DND-41 (cell line): ENCODE measurements at places on chromosomes 2 and 18.
A peak's percentile ranks its signal among the peaks of the same experiment; 100 is the strongest.

DNA sequence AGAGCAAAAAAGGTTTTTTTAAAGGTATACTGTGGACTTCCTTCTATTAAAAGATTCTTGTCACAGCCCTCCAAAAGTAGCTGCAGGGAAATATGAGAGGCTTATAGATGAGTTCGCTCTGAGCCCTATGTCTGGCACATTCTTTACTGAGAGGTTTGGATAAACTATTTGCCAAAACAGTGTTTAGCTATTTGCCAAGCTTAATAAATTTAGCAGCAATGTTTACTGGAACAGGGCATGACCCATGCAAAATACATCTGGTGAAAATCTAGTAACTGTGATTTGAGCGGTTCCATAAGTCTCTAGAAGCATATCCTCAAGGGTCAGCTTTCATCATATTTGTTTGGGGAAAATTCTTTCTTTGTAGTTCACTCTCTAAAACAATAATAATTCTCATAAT is 1696.7 kb upstream of the PIK3C3 start:
- no peak for DNase-seq

DNA sequence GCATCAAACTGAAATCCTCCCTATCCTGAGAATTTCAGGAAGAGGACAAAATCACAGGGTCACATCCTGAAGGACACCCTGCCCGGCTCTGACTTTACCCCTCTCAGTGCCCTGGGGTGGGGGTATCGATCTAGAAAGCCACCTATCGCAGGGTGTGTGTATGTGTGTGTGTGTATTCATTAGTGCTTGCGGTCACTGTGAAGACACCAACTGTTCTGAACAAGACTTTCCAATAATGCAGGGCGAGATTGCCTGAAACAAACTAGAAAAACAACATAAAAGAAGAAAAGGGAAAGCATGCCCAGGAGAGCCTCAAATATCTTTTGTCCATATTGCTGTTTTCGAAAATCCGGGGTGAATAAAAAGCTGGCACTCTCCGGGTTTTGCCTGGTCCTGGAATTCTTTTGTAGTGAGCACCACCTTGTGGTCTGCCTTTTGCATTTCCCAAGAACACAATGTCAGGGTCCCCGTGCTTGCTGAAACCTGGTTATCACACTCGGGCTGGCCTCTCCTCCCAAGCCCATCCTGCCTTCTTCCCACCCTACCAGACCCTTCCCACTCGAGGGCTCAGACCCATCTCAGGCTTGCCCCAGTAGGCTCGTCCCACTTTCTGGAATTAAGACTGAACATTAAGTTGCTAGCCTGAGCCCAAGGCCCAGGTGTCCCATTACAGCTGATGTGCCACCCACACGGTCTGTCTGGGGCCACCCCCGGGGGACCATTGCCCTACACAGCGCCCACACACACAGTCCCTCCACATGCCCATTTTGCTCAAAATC is 25.0 kb upstream of the COPS8 start:
- DNase-seq: peak; percentile 24

- DNase-seq: no peak
Measured at GRCh38 chr2:74935975-74936391, 22.5 kb upstream of the POLE4 start.

- no peak for DNase-seq
Measured at GRCh38 chr2:96150007-96150640, 4.9 kb upstream of the DUSP2 start.

GRCh38 chr2:43877782-43878464 is 39.2 kb downstream of the ABCG8 start:
- peak; percentile 69 for DNase-seq

DNA sequence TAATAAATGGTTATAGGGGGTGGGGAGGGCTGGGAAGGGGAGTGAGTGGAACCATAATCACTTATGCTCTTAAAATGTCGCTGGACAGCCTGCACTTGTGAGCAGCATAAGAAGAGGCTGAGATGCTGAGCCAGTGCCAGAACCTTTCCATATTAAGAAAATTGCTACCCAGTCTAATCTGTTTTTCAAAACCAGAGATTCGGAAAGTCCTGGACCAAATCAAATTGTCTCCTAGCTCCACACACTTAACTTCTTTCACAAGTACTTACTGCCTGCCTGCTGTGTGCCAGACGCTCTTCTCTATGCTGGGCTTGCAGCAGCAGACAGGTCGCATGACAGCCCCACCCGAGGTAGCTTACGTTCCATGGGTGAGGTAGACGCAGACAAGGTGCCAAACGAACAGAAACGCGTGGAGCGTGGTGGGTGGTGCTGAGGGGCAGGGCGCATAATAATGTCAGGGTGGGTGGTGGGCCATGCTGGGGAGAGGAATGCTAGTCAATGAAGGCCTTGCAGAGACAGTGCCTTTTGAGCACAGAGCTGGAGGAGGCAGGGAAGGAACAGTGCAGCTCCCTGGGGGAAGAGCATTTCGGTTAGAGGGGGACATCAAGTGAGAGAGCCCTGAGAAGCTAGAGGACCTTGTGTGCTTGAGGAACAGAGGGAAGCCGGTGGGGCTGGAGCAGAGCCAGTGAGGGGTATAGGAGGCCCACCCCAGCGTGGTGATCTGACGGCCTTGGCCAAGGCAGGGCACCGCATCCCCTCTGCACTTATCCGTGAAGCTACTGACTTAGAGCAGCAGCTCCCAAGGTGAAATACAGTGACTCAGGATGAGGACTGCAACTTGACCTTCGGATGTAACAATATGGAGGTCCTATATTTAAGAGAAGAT is 123.5 kb upstream of the DAPL1 start:
- no peak for DNase-seq

GRCh38 chr2:127064642-127065250 is 42.2 kb downstream of the BIN1 start:
- no peak for DNase-seq

DNA sequence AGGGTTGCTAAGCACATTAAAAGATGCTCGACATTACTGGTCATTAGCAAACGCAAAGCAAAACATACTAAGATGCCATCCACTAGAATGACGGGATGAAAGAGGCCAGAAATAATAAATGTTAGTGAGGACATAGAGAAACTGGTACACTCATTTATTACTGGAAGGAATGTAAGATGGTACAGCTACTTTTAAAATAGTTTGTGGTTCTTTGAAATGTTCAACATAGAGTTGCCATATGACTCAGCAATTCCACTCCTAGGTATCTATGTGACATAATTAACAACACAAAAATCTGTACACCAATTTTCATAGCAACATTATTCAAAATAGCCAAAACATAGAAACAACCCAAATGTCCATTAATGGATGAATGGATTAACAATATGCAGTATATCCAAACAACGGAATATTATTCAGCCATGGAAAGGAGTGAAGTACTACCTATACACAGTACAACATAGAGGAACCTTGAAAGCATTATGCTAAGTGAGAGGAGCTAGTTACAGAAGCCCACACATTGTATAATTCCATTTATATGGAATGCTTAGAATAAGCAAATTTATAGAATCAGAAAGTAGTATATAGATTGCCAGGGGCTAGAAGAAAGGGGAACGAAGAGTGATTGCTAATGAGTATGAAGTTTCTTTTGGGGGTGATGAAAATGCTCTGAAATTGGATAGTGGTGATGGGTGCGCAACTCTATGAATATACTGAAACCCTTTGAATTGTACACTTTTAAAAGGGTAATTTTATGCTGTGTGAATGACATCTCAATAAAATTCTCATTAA is 61.9 kb upstream of the IL1R1 start:
- no peak for DNase-seq

DNA sequence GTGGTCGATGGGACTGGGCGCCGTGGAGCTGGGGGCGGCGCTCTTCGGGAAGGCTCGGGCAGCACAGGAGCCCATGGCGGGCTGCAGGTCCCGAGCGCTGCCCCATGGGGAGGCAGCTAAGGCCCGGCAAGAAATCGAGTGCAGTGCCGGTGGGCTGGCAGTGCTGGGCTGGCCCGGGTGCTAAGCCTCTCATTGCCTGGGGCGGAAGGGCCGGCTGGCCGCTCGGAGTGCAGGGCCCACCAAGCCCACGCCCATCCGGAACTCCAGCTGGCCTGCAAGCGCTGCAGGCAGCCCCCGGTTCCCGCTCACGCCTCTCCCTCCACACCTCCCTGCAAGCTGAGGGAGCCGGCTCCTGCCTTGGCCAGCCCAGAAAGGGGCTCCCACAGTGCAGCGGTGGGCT is 748.4 kb upstream of the NRXN1 start:
- no peak for DNase-seq

- no peak for DNase-seq
Measured at GRCh38 chr2:108944601-108945331, 44.3 kb downstream of the EDAR start.

DNA sequence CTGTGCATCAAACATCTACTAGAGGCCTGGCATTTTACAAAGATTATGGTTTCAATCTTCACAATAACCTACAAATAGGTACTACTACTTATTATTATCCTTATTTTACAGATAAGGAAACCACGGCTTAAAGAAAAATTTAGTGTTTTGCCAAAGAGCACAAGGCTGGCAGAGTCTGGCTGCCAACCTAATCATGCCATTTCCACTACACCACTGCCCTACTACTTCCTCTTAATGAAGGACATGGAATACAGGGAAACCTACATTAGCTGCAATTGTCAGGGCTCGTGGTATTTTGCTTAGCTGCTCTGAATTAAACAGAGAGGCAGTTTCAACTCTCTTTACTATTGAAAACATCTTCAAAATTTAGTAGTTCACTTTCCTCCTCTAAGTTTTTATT is 5.9 kb downstream of the MBOAT2 start:
- DNase-seq: no peak

GRCh38 chr2:50355891-50356290 is 676.0 kb downstream of the NRXN1 start:
- no peak for DNase-seq

DNA sequence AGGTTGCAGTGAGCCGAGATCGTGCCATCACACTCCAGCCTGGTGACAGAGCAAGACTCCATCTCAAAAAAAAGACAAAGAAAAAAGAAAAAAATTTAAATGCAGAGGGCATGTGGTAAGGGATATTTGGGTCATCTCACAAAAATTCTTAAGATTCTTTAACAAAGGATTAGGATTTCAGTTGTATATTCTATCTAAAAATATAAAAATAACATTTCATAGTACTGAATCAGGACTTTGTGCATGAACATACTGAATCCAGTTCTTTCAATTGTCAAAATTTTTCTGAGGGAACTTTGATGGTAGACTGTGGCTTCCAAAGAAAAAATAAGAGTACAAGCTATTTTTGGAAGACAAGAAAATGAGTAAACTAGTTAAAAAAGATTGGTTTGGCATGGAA is 6.5 kb upstream of the PPP3R1 start:
- DNase-seq: no peak

DNA sequence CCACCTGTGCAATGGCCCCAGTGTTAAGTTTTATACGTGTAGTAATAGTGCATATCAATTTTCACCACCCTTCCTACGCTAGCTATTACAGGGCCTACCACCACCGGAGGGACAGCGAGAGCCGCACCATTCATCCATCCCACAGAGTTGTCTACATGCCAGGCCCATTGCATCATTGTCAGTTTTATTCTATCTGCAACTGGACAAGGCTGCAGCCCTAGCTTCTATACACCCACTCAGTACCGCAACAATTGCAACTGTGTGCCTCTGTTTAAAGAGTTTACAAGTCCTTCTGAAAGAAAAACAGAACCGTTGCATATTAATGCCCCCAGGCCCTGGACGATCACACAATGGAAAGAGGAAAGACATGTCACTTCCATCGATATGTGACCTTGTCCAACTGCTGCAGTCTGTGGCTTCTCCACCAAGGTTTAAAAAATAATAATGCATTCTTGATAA is 58.6 kb downstream of the ZEB2 start:
- no peak for DNase-seq

GRCh38 chr2:150750720-150751119 is 263.3 kb upstream of the RND3 start:
- no peak for DNase-seq

- DNase-seq: no peak
Measured at GRCh38 chr2:48540237-48540935, 10.4 kb downstream of the STON1 start.

DNA sequence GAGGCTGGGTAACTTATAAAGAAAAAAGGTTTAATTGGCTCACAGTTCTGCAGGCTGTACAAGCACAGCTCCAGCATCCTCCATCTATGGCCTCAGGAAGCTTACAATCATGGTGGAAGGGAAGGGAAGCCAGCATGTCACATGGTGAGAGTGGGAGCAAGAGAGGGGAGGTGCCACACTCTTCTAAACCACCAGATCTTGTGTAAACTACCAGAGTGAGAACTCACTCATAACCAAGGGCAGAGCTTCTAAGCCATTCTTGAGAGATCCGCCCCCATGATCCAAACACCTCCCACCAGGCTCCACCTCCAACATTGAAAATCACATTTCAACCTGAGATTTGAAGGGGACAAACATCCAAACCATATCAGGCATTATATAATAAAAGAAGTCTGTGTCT is 121.6 kb upstream of the CDC42EP3 start:
- DNase-seq: no peak

DNA sequence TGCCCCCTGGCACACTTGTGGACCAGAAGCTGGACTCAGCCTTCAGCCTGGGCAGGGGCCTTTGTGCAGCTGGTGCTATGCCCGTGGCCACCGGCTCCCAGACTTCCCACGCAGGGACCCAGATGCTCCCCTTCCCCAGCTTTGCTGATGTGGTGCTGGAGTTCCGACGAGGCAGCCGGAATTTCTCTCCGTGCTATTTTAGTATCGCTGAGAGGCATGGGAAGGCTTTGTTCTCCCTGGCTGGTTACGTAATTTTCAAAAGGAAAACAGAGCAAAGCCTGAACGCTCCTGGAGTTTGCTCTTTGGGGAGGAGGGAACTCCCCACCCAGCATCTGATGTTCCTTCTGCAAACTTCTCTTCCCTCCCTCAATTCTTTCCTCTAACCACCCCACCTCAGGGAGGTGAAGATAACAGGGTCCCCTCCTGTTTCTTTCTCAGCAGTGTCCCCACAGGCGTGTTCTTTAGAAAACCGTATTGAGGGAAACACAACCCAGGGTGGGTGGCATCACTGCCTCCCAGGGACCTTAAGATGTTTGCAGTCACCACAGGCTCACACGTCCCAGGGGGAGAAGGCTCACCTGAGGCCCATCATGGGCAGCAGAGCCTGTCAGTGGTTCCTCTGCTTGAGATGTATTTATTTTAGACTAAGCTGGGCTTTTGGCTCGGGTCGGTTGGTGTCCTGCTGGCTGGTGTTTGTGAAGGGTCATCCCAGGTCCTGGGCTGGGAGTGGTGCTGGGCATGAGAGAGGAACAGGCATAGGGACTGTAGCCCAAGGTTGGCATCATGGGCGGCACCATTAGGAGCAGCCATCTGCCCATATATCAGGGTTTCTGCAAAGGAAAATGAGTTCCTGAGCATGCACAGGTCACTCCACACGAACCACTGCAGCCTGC is 95.0 kb downstream of the MAPK4 start:
- DNase-seq: no peak

DNA sequence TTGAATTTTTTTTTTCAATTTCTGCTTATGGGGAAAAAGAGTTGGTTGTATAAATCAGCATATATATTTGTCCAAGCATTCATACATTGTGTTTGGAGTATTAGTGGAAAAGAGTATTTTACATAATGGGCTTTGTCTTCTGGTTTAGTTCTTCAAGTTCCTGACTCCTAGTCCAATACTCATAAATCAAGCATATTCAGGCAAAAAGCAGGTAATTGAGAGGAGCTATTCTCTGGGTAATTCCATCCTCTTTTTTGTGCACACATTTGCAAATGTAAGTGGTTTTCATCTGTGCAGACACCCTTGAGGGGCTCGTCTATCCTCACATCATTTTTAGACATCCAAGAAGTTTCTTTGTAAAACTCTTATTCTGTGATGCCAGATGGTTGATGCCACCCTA is 337.2 kb downstream of the ARHGAP15 start:
- no peak for DNase-seq

GRCh38 chr2:162782138-162782537 is 56.4 kb downstream of the KCNH7 start:
- no peak for DNase-seq

- DNase-seq: no peak
Measured at GRCh38 chr2:104863468-104864279, 9.8 kb downstream of the POU3F3 start.
